CD14-positive monocyte (primary cell): ENCODE measurements at places on chromosomes 7 and 10. TPM values are rescaled to one million over a fixed set of nuclear protein-coding genes. Genes with fewer than 3 reads are reported as not detected.

GRCh38 chr7:40802497-40802896, 667.7 kb downstream of the SUGCT start:
- no peak for DNase-seq

The MYH16 gene
- polyA plus RNA-seq: not detected in 2 replicates

The ELMO1 gene
- polyA plus RNA-seq: 46.6 TPM

The CALML3 gene
- not detected in 2 replicates for polyA plus RNA-seq

The PRKCQ gene
- 0.29 TPM for polyA plus RNA-seq

DNA sequence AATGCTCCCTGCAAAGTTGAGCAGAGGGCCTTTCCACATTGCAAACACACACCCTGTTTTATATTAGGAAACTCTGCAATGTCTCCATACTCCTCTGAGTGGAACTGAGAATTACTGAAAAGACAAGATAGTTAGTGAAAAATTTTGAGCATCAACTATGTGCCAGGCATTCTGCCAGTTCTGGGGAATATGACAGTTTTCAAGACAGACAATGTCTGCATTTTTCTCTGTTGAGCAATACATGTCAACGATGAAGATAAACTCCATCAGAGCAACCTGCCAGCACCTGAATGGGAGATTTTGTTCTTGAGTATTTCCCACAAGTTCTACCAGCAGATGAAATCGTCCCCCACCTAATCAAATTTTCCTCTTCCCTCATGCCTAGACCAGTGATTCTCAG, 203.4 kb upstream of the BMPER start:
- no peak for DNase-seq

The RAMP3 gene
- not detected for polyA plus RNA-seq
